ENCODE measurements at places on chromosomes 3 and 15.

GRCh38 chr15:85689729-85690128, 105.0 kb downstream of the KLHL25 start:
- DNase-seq: no peak

GRCh38 chr3:88596451-88596850, 446.7 kb downstream of the C3orf38 start:
- DNase-seq: peak; percentile 14

DNA sequence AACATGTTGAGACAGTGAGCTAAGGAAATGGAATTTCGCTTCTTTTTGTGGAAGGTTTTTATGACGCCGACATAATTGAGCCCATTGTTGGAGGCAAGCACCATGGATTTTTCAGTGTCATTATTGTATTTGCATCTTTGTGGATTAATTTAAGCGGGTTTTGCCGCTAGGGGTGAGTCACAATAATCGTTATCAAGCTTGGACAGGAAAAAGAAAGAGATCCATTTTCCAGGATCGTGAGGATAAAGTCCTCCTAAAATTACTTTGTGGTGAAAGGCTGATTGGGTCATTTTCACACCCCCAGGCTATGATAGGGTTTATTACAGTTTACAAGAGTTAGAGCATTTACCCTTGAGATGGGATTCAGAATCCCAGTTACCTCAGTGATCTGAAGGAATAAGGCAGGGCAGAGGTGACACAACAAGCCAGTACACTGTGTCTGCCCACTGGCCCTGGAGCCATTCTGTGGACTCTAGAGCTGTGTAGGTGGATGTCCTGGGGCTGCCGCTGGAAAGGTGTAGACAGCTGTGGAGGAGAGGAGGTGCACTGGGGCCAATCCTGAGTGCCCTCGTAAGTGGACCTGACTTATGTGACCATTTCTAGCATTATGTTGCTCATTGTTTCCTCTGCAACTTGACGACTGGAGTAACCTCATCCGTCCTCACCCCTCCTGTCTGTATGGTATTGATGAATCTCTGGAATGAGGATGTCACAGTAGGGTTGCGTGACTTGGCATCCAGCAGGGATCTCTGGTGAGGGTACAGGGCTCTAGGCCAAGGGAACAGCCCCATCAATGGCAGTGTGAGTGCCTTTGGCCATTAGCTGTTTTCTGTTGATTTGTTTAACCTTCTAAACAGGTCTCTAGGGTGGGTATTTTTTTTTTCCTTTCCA, 370.1 kb downstream of the LRTM1 start:
- DNase-seq: no peak

GRCh38 chr3:13932578-13933295, 52.9 kb upstream of the WNT7A start:
- no peak for DNase-seq

- DNase-seq: no peak
Observed at GRCh38 chr15:91408476-91409076, 308.5 kb downstream of the SV2B start.

DNA sequence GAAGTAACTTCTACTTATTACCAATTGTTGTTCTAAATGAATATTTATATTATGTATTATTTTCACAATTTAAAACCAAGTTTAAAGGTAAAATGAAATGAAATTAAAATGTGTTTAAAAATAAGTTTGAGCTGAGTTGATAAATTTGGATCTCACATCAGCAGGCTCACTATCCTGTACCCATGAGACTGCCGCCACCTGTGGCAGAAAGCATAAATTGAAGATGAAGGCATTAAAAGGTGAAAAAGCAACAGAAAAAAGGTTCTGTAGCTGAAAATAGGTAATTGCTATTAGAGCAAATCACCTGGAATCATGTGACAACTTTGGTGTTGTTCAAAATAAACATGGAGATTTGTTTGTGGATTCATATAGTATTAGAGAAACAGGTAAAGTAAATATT, 133.0 kb upstream of the CADM2 start:
- DNase-seq: no peak

All from HT1080 (cell line).